ENCODE measurements at places on chromosomes 3 and 15. TPM values are rescaled to one million over a fixed set of nuclear protein-coding genes. Genes with fewer than 3 reads are reported as not detected.

The EOMES gene
- 0.10 TPM for total RNA-seq

DNA sequence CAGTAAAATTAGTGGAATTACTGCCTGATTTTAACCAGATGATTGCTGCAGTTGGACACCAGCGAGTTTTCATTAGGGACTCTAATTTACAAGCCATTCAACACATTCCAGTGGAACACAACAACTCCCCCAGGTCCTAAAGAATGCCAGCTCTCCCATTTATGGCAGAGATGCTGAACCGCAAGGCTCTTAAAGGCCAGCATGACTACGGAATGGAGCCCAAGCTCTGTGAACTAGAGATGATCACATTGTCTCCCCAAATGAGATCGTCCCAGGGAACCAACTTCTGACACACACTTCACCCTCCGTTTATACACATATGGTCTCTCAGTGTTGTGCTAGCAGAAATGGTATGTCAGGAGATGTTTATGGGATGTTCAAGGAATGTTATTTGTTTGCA is 446.2 kb upstream of the NR2F2 start:
- DNase-seq: no peak
- no peaks in the 10 kb centered on the region for H3K27me3 ChIP-seq
- H3K4me1 ChIP-seq: no peaks in the 10 kb centered on the region

DNA sequence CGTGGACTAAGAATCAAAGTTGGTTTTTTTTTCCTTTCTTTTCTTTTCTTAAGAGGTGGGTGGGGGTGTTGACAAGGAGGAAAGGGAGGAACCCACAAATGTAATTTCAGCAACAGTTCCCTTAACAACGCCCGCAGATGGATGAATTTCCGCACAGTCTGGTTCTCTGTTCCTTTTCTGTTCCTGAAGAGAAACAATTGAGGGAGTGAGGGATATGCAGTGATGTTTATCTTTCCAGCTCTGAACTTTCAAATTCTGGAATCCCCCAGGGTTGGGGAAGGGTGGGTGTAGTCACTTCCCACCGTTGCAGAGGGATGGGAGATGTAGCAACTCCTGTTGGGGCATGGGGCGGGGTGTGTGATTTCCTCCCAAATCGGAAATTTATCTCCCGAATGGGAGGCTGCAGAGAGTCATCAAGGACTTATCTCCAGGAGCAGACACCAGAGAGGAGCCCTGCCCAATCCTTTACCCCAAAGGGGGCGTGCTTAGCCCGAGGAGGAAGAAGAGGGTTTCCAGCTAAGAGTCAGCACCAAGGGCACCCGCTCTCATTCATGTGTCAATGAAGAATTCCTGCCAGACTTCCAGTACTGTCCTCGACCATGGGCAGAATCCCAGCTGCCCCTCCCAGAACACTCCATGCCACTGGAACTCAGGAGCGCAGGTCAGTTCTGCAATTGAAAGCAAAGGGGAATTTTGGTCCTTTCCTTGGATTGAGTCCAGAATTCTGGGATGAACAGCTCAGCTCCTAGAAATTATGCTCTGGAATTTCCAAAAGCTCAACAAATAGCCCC is 35.0 kb upstream of the CFAP161 start:
- peaks cover 43% of the 10 kb centered on the region for H3K4me1 ChIP-seq
- H3K4me3 ChIP-seq: peak overlapping the region; percentile 24
- no peaks in the 10 kb centered on the region for H3K36me3 ChIP-seq
- peak overlapping the region; percentile 63 for H3K27ac ChIP-seq

The IMPG2 gene
- total RNA-seq: 0.28 TPM

GRCh38 chr3:171155122-171155700 is 128.7 kb upstream of the SLC2A2 start:
- H3K4me1 ChIP-seq: peaks cover 8% of the 10 kb centered on the region
- peaks cover 11% of the 10 kb centered on the region for H3K36me3 ChIP-seq
- no peak overlapping the region for H3K4me3 ChIP-seq
- no peak overlapping the region for H3K27ac ChIP-seq
- DNase-seq: no peak

The AHSG gene
- total RNA-seq: not detected

DNA sequence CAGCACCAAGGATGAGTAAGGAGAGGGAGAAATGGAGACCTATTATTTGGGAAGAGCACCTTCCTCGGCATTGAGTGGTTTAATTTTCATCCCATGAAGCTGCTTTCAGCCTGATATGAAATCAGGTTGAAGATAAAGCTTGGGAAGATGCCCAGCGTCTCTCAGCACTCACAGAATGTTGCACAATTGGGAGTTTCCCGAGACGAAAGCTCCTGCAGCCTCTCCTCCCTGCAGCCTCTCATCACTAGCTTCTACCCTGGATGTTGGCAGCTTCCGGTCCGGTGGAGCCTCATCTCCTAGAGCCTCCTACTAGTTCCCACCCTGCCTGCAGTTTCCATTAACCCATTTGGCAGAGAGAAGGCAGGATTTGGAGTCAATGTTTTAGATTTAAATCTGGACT is 40.3 kb downstream of the EDEM1 start:
- DNase-seq: no peak
- peaks cover 11% of the 10 kb centered on the region for H3K4me1 ChIP-seq
- H3K4me3 ChIP-seq: no peak overlapping the region
- H3K36me3 ChIP-seq: no peaks in the 10 kb centered on the region

DNA sequence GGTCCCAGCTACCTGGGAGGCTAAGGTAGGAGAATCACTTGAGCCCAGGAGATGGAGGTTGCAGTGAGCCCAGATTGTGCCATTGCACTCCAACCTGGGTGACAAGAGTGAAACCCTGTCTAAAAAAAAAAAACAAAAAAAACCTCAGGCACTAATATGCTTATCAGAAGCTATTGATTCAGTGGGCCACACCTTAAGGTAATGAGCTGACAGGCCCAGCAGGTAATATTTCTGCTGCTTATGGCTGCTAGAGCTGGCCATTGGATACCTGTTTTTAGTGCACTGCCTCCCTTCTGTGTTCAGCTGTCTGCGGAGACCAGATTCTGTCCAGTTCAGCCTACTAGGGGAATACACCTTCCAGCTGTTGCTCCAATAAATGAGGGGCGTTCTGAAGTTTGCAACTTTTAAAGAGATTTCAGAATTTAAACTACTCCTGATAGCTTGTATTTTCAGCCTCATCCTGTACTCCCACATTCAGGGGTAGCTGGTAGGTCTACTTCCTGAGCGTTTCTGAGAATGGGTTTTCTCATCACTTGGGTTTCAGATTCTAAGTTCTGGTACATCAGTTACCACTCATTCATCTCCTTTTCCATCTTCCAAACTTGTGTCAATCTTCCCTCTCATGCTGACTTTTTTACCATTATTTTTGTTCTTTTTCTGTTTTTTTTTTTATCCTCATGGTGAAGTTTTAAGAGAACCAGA is 69.0 kb downstream of the ATP11B start:
- H3K4me3 ChIP-seq: no peak overlapping the region
- no peak for DNase-seq
- no peak overlapping the region for H3K27ac ChIP-seq
- no peaks in the 10 kb centered on the region for H3K27me3 ChIP-seq

GRCh38 chr3:39879581-39879980 is 70.2 kb downstream of the MYRIP start:
- no peak overlapping the region for H3K27ac ChIP-seq
- no peak overlapping the region for H3K4me3 ChIP-seq
- H3K36me3 ChIP-seq: no peaks in the 10 kb centered on the region
- H3K4me1 ChIP-seq: no peaks in the 10 kb centered on the region

The TMEM40 gene
- total RNA-seq: 3.8 TPM

- H3K27me3 ChIP-seq: no peaks in the 10 kb centered on the region
- peaks cover 23% of the 10 kb centered on the region for H3K36me3 ChIP-seq
- H3K4me3 ChIP-seq: no peak overlapping the region
- peaks cover 4% of the 10 kb centered on the region for H3K4me1 ChIP-seq
These were observed 6.6 kb downstream of the DTWD1 start for GRCh38 chr15:49627407-49627877.

DNA sequence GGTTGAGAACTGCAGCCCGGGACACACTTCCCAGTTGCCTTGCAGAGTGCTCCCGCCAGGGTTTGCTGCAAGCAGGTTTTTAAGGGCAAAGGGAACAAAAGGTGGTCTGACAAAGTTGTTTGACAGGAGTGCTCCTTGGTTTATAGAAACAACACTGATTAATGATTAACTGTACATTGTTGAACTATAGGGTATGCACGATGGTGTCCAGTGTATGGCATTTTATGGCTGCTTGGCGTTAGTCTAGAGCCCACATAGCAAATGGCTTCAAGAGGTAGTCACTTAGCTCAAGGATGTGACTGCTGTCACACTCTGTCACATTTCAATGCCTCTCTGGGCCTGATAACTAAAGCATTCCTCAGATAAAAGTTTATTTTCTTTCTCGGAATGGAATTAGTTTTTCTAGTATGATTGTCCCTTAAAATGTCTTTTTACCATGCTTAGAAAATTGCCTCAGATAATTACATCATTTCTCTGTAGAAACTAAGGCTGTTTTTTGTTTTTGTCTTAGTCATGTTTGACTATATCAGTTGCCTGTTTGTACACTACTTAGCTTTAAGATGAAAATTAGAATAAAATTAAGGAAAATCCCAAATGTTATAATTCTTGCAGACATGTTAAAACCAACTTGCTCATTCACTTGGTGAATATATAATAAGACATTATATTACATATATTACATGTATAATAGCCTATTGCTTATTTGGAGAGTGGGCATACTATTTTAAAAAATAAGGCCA is 61.3 kb upstream of the GATM start:
- H3K27me3 ChIP-seq: no peaks in the 10 kb centered on the region
- no peak for DNase-seq
- no peak overlapping the region for H3K4me3 ChIP-seq
- no peak overlapping the region for H3K27ac ChIP-seq

- no peaks in the 10 kb centered on the region for H3K27me3 ChIP-seq
- no peaks in the 10 kb centered on the region for H3K4me1 ChIP-seq
- no peak overlapping the region for H3K27ac ChIP-seq
- no peak overlapping the region for H3K4me3 ChIP-seq
- H3K36me3 ChIP-seq: no peaks in the 10 kb centered on the region
These were observed 69.9 kb downstream of the TBC1D5 start for GRCh38 chr3:17672506-17672905.

GRCh38 chr15:88241060-88241459 is 15.5 kb downstream of the NTRK3 start:
- H3K36me3 ChIP-seq: no peaks in the 10 kb centered on the region
- no peak overlapping the region for H3K27ac ChIP-seq
- no peaks in the 10 kb centered on the region for H3K27me3 ChIP-seq
- no peaks in the 10 kb centered on the region for H3K4me1 ChIP-seq
- DNase-seq: no peak
- H3K4me3 ChIP-seq: no peak overlapping the region

Data from heart left ventricle (tissue), 16 donors.